Kidney capillary endothelial cell (primary cell): ENCODE measurements at places on chromosomes 3 and 15.
A peak's percentile ranks its signal among the peaks of the same experiment; 100 is the strongest.

DNA sequence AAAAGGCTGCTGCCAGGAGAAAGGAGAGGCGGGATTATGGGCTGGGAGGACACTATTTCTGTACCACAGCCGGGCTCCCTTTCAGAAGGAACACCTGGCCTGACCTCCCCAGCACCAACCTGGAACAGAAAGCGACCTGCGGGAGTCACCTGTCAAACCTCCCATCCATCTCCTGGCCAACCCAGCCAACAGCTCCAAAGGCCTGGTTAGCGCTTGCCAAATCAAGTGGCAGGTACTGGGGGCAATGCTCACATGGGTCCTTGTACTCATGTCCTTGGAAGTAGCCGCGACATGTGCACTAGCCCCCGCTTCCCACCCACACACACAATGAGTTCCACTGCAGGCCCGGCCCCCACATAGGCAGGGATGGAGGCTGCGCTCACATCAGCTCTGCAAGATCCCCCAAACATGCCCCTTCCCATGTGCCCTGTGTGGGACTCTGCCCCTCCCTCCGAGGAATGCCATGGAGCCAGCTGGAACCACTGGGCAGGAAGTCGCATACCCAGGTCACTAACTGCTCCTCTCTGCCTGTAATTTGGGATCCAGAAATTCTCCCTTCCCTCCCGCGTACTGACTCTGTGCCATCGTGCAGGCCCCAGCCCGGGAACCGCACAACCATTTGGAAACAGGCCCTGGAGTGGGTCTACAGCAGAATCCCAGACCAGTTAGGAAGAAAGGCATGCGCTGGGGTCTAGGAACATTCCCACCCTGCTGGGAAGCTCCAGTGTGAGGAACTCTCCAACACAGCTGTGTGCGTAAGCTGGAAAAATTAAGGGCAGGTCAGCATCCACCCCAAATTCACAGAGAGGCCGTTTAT, 98.9 kb downstream of the LRIG1 start:
- no peak for DNase-seq

DNA sequence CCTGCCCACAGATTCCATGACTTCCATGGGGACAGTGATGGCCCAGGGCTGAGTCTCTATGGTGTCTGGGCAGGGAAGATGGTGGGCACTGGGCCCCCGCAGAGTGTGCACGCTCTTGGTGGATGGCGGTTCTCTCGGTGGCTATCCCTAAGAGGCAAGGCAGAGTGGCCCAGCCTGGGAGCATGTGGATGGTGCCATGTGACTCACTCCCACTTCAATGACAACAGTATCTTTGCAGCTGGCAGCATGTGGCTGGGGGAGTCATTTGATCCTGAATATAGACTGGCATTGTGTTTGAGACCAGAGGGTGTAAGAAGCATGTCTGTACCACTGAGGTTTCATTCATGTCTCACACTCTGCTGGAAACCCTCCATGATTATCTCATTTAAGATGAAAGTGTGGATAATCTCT, 101.2 kb downstream of the CORO2B start:
- DNase-seq, result no peak

DNA sequence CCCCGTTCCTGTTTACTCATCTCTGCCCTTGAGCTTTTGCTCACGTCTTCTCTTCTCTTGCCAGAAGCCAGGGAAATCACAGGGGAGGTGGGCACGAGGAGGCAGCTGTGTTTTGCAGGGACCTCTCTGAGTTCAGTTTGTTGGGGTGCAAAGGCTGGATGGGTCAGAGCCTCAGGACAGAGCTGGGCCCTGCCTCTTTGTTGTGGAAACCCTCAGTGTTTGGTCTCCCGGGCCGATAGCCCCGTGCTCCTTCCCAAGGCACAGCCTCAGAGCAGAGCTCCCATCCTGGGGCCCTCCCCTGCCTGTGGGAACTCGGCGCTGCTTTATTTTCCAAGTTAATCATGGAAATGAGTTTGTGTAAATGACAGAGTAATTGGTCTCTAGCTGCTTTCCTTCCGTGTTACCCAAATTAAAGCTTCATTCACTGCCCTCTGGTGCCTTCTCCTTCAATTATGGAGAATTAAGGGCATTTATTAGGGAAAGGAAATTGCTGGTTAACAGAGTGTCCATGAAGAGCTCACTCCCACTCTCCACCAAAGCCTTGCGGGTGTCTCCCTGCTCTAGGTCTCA, 40.9 kb downstream of the BDH1 start:
- no peak for DNase-seq

DNA sequence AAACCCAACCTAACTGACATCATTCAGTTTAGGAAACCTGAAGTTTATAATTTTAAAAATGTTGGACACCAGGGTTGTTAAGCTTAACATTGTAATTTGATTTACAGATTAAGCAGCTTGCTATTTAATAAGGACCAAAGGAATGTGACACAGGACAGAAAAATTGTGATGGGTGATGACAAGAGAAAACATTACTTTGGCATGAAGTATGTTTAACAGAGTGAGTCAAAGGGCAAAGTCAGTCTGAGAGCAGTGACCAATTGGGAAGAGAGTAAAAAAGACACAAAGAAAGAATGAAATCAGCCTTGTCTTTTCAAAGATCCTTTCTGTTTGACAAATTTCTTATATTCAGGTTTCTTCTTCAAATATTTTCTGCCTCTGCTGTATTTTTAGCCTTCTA, 1301.6 kb downstream of the SI start:
- no peak for DNase-seq

GRCh38 chr3:147702509-147702908, 293.3 kb downstream of the ZIC1 start:
- no peak for DNase-seq

DNA sequence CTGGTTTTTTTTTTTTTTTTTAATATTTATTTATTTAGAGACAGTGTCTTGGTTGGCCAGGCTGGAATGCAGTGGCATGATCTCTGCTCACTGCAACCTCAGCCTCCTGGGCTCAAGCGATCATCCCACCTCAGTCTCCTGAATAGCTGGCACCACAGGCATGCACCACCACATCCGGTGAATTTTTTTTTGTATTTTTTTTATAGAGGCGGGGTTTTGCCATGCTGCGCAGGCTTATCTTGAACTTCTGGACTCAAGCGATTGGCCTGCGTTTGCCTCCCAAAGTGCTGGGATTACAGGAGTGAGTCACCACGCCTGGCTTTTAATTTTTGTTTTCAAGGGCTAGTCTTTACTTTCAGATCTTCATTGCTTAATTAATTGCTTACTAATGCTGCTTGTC, 13.1 kb downstream of the PCCB start:
- no peak for DNase-seq

DNA sequence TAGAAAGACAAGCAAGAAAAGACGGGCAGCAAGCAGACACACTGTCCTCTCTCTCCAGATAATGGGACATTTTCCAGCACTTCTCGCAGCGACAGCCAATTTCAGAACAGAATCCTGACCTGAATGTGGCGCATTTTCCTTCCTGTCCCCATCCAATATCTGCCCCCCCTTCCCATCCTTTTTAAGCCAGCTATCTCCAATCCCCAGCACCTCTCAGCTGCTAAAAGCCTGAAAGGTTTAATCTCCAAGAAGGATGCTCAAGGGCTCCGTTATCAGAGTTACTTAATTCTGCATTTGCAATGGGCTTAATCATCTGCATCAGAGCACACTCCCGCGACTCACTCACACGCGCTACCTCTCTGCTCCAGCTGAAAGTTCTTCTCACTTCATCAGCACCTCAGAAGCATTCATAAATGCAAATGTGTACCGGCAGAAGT, 50.5 kb downstream of the SRGAP3 start:
- DNase-seq, result no peak

DNA sequence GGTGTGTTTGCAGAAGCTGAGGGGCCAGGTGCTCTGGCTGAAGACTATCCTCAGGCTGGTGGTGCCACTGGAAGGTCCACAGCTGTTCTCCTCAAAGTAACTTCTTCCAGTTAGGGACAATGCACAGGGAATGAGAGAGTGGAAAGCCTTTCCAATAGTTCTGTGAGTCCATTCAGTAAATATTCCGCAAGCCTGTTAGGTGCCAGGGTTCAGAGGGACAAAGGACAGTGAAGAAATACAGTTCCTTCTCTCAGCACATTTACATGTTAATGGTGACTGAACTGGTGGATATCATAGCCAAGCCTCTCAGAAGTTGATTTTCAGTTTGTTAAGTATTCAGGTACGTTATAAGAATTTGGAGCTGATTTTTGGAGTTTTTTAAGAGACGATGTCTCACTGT, 122.5 kb downstream of the C3orf70 start:
- no peak for DNase-seq

- DNase-seq, result no peak
These were observed 9.9 kb downstream of the RAMAC start for GRCh38 chr15:82995938-82996337.

- DNase-seq, result no peak
These were observed 30.3 kb upstream of the CTNNB1 start for GRCh38 chr3:41169023-41169422.

DNA sequence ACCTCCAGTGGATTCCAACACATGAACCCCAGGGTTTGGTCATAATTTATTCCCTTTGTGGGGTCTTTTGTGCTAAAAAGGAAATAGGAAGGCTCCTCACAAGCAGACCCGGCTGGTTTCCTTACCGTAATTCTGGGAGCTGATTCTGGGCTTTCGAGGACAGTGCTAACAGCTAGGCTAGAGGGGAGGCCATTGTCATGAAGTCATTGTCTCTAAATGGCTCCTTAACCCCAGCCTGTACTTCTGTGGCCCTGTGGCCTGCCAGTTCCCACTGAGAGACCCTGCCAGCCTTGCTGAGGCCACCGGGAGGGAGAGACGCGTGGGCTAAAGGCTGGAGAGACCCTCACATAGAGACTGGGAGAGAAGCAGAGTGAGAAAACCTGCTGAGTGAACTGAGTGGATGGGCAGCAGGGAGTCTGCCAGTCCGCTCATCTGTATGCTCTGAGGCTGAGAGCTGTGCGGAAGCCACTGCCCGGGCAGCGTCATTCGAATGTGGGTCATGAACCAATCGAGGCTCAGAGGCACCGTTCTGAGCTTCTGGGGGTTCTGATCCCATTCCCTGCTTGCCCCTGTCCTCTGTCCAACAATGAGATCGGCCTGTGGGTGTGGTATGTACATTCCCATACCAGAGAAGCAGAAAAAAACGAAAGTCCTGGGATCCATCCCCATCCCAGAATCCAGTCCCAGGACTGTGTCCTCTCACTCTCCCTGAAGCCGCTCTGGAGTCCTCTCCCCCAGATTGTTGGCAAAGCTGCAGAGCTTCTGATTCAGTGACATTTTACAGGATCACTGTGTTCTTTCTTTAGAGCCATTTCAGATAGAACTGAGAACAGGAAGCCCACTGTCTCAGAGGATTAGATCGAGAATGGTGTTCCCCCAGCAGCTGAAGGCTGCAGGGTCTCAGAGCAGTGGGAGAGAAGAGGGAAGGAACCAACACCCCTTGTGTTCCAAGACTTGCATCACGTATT, 21.3 kb upstream of the DGKG start:
- no peak for DNase-seq

DNA sequence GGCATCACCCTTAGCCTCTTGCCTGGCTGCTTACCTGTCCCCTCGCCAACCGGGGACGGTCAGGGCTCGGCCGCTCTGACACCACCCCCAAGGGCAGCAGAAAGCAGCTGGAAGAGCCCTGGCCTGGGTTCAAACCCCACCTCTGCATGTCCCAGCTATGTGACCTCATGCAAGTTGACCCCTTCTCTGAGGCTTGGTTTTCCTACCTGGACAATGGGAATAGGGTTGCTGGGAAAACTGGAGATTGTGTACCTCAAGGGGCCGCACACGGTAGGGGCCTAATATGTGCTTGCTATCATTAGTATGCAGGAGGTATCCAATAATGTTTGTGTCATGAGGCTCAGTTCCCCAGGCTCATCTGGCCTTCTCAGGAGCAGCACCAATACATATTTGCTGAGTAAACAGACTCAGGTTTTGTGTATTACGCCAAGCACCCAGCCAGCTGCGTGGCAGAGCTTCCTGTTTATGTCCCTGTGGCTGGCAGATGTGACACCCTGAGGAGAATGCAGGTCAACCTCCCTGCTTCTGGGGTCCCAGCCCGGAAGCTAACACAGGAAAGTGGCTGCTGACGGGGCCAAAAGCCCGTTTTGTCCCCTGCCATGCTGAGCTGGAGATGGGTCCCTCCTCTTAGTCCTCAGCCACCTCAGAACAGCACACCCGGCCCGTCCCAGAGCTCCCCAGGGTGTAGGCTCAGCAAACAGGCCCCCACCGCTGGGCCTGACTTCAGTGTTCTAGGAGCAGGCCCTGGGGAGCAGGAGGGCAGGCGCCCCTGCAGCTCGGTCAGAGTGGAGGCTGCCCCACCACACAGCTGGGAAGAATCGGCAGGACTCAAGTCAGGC, 29.7 kb downstream of the PLXND1 start:
- DNase-seq, result peak; percentile 44

DNA sequence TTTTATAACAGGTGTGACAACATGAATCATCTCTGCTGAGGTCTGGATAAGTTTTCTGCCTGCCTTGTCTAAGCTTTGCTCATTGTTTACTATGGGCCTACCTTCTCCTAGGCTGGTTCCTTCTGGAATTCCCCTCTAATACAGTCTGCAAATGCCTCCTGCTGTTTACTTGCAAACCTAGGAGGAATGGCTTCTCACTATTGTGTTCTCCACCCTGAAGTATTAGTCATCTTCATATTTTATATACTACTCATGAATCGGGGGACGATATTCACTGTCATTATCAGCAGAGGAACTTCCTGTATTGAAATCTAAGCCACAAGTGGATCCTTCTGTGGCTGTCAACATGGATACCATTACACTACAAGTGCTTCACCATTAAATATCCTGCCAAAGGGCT, 154.8 kb downstream of the PLCL2 start:
- DNase-seq, result peak; percentile 92

DNA sequence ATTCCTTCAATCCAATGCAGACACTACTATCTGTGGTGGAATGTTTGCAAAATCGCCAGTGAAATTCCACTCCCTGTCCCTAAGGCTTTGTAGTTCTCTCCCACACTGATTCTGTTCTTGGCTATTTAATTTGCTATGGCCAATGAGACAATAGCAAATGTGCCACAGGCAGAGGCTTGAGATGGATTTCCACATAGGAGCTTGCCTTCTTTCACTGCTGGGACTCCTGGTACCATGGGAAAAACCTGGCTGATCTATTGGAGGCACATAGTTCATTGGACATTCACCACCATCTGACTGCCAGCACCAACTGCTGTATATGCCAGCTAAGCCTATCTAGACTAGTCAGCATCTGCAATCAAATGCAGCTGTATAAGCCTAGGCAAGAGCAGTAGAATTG, 103.8 kb downstream of the NR1D2 start:
- DNase-seq, result no peak

GRCh38 chr3:42148982-42149432, 57.9 kb downstream of the TRAK1 start:
- peak; percentile 36 for DNase-seq

DNA sequence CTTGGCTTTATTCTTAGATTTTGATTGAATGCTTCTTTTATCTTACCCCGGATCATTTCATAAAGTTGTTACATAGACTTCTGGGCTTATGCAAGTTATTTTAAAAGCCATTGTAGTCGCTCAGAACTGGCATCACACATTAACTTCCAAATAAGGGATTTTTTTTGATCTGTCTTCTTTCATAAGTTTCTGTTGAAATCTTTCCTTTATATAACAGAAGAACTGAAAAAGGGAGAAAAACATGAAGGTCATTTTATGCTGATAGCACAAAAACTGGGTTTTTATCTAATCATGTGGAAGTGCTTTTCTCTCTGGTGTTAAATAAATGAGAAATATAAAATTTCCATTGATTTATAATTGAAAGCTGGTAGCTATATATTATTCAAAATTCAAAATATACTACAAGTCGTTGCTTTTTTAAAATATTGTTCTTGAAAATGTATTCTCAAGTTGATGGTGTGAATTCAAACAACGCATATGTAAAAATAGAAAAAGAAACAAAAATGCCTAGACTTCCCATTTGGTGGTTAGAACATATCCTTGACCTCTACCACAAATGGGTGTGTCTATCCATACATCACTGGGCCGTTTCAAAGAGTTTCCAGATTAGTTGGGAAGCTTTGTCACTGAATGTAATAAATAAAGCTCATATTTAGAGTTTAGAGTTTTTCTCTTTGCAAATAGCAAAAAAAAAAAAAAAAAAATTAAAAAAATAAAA, 258.3 kb upstream of the ZPLD1 start:
- no peak for DNase-seq
